ENCODE measurements at places on chromosomes 1 and 21. TPM values are rescaled to one million over a fixed set of nuclear protein-coding genes. Genes with fewer than 3 reads are reported as not detected.
A peak's percentile ranks its signal among the peaks of the same experiment; 100 is the strongest.

The FASLG gene
- total RNA-seq: 0.12 TPM

The TMPRSS15 gene
- not detected for total RNA-seq

The CD5L gene
- total RNA-seq: 3.5 TPM

- no peak for DNase-seq
Observed at GRCh38 chr1:53038566-53038965, 23.4 kb upstream of the PODN start.

The NBPF6 gene
- not detected for total RNA-seq

GRCh38 chr1:156638189-156638985 is 3.5 kb upstream of the BCAN start:
- DNase-seq: no peak

GRCh38 chr1:9822897-9823692 is 670 bp downstream of the CLSTN1 start:
- peak; percentile 51 for DNase-seq

DNA sequence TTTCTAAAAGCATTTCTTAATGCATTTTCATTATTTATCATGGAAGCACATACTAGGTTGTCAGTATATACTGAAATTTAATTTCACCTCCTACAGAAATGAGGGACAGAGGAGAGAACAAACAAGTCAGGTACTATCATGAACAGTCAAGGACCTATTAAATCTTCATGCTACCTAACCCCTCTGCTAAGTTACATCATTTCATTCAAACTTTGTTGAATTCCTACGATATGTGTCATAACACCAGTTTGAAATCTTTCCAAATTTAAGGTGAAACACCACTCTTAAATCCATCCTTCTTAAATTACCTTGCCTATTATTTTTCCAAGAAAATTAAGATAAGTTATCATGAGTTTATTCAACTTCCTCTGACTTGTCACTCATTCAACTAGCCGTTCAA is 78.9 kb downstream of the DENND1B start:
- DNase-seq: no peak

GRCh38 chr1:154619181-154619948 is 11.4 kb upstream of the ADAR start:
- DNase-seq: no peak

DNA sequence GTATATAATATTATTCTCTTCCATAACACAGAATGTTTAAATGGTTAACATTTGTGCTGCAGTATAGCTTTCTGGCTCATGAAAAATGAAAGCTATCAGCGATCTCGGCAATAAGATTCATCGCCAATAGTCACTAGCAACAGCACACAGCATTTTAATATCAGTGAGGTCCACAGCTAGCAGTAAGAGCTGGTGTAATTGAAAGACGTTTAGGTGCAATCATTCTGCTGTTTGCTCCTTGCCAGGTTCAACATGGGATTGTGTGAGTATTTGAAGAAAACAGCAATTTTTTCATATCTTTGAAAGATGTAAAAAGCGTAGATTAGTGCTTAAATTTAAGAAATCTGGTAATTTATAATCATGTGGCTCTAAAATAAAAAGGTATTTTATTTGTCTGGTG is 20.1 kb downstream of the PRKACB start:
- no peak for DNase-seq

GRCh38 chr1:170520601-170521000 is 11.4 kb upstream of the GORAB start:
- DNase-seq: no peak

DNA sequence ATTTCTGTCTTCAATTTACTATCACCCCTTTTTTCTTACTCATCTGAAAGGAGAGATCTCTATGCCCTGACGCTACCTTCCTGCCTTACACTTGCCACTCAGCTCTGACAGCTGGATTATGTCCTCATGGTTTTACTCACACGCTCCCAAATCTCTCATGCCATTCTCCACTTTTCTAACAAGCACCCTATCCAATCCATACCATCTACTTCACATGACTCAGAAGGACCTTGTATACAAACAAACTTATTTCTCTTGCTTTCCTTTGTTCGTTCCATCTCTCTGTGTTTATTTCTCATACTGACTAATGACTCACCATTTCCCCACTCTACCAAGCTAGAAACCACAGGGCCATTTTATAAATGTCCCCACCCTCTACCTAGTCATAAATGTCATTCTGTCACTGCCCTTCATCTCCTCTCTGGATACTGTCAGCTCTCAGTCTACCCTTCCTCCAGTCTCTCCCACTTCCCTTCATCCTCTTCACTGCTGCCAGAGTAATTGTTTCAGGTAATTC is 87.3 kb downstream of the USP24 start:
- DNase-seq: no peak

DNA sequence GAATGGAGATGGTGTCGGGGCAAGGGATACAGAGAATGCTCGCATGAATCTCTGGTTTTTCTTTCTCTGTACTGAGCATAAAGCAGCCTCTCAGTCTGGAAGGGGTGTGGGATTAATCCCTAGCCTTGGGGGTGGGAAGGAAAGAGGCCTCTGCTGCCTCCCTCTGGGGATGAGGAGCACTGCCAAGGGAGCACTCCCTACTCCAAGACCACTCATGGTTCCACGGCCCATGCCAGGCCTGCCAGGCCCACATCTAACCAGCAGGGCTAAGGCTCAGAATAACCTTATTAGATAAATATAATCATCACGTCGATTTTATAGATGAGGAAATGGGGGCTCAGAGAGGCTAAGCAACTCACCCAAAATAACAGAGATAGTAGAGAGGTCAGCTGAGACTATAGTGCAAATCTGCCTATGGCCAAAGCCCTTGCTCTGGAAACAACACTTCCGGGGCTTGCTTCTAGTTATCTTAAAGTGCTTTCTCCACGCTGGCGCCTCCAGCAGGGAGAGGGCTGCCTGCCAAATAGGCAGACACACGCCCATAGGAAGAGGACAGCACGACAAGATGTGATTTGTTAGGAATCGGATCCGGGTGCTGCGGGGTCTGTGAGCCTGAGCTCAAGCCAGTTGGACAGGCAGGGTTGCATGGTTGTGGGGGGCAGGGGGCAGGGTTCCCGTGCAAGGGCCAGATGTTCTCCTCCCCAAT is 522 bp downstream of the TEX35 start:
- peak; percentile 74 for DNase-seq

The SLC6A9 gene
- 1.6 TPM for total RNA-seq

The TFAP2E gene
- 0.37 TPM for total RNA-seq

The FAM3B gene
- not detected for total RNA-seq

- DNase-seq: no peak
Observed at GRCh38 chr1:212987702-212988322, 27.9 kb downstream of the ANGEL2 start.

DNA sequence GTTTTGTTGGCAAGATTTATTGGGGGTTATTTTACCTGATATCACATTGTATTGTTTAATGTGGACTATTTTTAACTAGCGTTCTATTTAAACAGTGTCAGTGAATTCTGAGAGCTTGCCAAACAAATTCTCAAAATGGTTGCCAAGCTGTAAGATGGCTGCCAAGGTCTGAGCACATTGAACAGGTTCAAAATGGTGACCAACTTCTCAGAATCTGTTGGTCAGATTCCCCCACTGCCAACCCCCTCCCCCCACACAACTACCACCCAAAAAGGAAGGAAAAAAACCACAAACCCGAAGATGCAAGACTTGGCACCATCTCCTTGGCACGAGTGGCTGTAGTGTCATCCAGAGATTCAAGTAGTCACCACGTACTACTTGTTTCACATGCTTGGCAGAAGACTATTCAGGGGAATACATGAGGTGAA is 159.1 kb downstream of the NFIA start:
- DNase-seq: peak; percentile 48

- no peak for DNase-seq
Observed at GRCh38 chr1:167095368-167095767, 1.5 kb downstream of the STYXL2 start.

The SERTAD4 gene
- total RNA-seq: 4.1 TPM

The PSMB4 gene
- 175 TPM for total RNA-seq

DNA sequence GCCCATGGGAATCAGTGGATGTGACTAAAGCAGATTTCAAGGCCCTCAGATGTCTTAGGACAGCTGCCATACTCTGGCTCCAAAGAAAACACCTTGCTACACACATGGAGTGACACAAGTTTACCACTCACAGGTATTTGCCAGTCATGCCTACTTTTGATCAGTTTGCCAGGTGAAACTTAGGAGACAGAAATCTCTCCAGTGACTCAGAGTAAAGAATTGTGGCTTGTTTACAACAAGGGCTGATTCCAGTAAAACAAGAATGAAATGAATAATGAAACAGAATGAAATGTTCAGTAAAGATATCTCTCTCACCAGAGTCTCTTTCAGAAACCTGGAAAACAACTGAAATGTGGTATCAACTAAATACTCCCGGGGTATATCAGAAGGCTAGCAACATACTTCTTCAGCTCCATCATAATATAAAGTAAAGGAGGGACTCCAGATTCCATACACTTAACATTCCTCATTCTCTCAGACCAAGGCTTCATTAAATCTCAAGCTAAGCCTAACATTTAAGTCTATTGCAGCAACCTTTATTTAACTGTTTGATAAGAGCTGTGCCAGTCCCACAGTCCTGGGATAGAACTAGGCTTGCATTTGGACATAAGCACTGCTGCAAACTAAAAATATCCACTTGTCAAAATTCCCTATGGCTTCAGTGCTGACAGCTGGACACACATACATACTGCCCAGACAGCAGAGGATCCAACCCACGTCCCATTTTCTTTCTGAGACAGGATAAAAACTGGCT is 143.3 kb downstream of the SIPA1L2 start:
- no peak for DNase-seq

- DNase-seq: no peak
Observed at GRCh38 chr1:171646249-171646560, 6.3 kb downstream of the MYOC start.

DNA sequence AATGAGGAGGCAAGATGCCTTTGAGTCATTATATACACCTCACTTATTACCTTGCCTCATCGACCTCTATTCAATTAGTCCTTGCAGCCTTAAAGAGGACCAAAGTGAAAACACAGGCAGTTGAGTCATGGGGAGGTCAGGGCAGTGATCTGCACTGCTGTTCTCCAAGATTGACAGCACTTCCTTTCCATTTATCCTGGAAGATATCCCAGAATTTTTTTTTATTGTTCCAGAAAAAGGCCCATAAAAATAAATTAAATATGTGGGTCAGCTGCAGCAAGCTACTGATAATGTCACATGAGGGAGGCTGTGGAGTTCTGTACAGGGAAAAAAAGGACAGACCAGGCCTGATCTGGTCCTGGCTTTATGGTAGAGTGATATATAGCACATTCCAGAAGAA is 33.2 kb upstream of the CDC42BPA start:
- no peak for DNase-seq

- no peak for DNase-seq
Observed at GRCh38 chr21:45264912-45265515, 22.7 kb downstream of the POFUT2 start.

The AIM2 gene
- 0.57 TPM for total RNA-seq

DNA sequence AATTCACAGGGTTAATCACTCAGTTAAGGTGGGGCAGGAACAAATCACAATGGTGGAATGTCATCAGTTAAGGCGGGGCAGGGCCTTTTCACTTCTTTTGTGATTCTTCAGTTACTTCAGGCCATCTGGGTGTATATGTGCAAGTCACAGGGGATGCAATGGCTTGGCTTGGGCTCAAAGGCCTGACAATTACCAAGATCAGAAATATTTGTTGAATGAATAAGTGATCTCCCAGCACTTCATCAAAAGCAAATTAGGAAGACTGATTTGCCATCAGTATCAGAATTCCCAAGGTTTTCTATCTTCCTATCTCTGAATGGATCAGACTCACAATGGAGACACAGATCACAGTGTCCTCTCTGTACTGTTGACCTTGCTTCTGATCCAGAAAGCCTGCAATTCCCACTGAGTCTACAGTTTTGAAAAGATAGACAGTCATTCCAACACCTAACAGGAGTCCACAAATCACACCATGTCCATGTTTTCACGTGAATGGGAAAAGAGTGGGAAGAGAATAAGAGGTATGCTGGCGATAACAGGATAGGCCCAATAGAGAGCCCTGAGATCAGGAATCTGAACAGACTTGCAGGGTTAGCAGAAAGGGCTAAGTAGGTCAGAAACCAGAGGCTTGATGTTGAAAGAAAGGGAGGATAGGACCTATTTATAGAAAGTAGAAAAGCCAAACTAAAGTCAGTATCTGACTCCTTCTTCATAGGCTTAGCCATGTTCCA is 75.3 kb downstream of the KCNK1 start:
- DNase-seq: no peak

The SFN gene
- total RNA-seq: not detected

The OVAAL gene
- 1.5 TPM for total RNA-seq

The KLF17 gene
- total RNA-seq: not detected

DNA sequence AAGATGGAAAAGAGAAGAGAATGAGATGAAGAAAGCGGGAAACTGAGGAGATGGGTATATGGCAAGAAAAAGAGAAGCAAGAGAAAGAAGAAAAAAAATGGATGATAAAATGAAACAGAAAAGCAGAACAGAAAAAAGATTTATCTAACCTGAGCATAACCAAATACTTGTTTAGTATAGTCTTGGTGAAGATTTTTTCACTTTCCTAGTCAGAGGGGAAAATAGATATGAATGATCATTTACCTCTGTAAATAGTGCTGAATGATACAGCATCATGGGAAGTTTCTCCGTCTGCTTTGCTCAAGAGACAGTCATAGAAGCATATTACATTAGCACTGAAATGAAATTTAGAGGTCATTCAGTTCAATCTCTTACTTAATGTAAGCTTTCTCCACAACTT is 36.1 kb upstream of the PLPPR4 start:
- DNase-seq: no peak

DNA sequence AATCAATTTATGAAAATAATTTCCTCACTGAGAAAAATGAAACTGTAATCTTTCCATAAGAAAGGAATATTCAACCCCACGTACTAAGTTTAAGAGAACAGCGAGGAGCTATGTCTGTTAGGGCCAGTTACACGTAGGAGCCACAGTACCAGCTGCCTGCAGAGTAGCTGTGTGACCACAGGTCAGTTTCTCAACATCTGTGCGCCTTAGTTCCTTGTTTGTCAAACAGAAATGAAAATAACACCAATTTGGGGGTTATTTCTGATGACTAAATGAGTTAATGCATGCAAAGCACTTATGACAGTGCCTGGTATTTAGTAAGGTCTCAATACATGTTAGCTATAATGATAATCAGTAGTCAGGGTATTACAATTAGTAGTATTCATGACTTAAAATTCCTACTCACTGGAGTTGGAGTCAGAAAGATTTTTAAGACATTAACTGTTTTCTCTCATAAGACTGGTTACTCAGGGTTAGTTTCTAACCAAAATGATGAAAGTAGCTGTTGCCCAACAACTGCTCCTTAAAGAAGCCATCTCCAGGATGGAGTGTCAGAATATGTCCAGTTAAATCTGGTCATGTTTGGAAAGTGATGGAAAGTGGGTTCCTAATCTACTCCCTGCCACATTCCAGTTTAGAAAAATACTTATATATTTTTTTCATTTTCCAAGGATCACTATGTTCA is 85.8 kb upstream of the ZNF648 start:
- no peak for DNase-seq
